ENCODE measurements at places on chromosomes 2 and 18.

DNA sequence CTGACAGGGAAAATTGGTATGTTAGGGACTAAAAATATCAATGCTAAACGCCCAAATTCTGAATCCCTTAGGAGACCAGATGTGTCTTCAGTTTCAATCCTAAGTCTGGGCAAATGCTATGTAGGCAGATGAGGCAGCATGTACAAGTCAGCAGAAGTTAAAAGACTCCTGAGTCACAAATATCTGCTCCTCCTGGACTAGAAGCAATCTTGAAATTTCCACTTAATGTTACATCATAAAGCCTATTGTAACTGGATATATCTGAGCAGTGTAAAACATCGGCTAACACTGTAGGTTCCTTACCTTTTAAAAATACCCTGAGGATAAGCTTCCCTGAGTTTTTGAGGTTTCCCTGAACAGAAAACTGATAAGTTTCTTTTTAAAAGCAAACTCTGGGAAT, 1087.6 kb upstream of the PIK3C3 start:
- DNase-seq: no peak

- DNase-seq: no peak
Observed at GRCh38 chr2:27705851-27706622, 42.3 kb downstream of the SLC4A1AP start.

DNA sequence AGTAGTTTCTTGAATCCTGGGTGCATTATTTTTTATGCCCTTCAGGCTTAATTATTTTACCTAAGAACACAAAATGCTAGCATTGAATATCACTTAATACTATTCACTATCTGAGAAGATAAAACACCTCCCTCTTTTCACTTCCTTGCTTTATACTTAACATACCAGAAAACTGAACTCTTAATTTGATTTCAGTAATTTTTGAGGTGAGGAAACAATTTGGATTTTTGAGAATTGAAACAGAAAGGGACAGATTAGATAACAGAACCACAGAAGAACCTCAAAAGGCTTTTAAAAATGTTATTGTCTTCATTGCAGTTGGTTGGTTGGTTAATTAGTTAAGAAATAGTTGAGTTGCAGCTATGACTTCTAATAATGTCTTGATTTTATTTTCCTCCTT, 69.5 kb downstream of the GPD2 start:
- no peak for DNase-seq

GRCh38 chr2:71598526-71598925, 145.2 kb downstream of the DYSF start:
- no peak for DNase-seq

DNA sequence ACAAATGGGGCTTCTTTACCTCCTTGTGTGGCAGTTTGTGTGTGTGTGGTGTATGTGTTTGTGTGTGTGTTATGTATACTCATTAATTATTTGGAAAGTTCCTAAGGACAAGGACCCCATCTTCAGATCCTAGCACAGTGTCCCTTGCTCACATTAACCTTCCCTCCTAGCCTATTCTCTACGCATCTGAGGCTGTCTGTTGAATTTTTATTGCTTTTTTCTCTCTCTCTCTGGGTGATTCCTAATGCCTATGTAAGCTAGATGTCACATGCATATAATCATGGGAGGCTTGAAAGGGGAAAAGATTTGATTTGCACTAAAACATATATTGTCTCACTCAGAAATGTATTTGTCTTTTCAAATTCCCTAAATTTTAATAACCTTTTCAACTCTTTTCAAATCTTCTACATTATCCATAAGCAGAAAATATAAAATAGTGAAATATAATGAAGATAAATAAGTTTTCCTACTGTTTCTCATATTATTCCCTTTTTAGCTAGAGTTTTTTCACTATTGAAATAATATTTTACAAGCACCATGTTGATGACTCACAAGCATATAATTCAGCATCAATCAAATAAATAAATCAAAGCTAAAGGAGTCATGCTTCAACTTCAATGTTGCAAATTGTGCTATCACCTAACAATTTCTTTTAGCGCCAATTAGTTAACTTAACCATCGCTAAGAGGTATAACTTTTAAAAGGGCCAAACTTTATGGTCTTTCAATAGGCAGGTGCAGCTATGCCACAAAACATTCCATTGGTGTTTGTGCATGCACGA, 199.0 kb upstream of the ERBB4 start:
- DNase-seq: no peak

GRCh38 chr18:25062720-25063119, 289.2 kb downstream of the ZNF521 start:
- peak; percentile 11 for DNase-seq

DNA sequence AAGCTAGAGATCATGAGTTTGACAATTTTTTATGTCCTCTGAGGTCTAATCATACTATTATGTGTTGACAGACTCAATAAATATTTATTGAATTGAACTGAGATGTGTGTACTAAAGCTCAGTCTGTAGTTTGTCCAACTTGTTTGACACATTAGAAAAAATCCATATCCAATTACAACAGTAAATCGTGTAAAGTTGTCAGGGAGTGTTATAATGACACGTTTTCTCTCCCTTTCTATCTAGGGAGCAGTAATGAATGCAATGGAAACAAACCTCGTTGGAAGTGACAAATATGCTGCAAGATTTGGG, 28.4 kb downstream of the ITGA4 start:
- no peak for DNase-seq

DNA sequence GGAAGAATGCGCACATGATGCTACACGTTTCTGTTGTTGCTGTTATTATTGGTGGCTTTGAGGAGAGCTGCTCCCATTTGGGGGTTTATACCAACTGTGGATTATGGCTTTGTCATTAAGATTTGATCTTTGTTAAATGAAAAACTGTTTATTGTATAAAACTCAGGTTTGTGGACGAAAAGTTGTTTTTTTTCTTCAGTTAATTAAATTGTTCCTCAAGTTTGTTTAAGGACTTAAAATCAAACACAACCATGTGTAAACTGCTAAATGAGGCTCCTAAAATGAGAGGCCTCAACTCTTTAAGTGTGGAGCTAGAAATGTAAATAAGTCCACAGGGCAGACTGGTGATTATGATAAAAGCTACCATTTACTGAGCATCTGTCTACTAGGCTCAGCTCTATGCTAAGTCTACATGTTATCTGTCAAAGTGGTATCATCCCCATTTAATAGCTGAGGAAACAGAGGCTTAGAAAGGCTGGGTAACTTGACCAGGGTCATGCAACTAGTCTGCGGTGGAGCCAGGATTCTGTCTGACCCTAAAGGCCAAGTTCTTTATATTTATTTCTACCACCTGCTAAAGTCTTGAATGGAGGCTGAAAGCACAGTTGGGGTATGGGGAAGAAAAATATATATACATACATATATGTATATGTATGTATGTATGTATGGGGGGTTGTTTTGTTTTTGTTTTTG, 4.1 kb downstream of the MYCN start:
- no peak for DNase-seq

DNA sequence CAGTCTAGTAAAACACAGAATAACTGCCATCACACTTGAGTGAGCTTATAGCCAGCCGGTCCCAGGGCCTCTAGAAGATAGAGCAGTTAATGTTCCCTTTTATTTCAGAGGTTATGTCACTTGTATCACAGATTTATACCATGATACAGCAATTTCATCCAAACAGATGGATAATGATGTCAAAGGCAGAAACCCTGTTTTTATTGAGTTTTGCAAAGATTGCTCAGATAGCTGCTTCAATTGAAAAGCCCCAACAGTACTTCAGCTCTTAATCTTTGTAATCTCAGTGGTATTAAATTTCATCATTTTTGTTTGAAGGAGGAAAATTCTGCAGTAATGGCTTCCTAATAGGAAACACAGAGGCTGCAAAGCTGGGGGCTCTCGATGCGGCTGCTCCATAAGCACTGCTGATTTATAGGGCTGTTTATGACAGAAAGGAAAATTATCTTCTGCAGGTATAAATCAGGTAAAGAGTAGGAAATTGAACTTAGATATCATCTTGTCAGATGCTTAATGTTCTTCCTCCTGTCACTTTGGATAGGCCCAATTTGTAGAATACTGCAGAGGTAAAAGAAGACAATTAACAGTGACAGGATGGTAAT, 112.3 kb downstream of the LNPK start:
- no peak for DNase-seq
